ENCODE measurements at places on chromosomes 7 and 10.

GRCh38 chr10:29358010-29358616, 69.2 kb downstream of the LYZL1 start:
- DNase-seq, result no peak

GRCh38 chr10:47047127-47047504, 135.9 kb downstream of the PTPN20 start:
- no peak for DNase-seq

GRCh38 chr7:99072126-99072525, 71.8 kb downstream of the SMURF1 start:
- DNase-seq, result no peak

GRCh38 chr10:59227136-59227673, 50.8 kb downstream of the PHYHIPL start:
- no peak for DNase-seq

- DNase-seq, result peak; percentile 33
Measured at GRCh38 chr10:131155218-131155875, 156.2 kb downstream of the TCERG1L start.

GRCh38 chr10:131174211-131174565, 137.3 kb downstream of the TCERG1L start:
- DNase-seq, result no peak

GRCh38 chr7:139936760-139937310, 107.8 kb downstream of the TBXAS1 start:
- no peak for DNase-seq

- DNase-seq, result no peak
Measured at GRCh38 chr7:77759294-77759889, 38.8 kb downstream of the TMEM60 start.

DNA sequence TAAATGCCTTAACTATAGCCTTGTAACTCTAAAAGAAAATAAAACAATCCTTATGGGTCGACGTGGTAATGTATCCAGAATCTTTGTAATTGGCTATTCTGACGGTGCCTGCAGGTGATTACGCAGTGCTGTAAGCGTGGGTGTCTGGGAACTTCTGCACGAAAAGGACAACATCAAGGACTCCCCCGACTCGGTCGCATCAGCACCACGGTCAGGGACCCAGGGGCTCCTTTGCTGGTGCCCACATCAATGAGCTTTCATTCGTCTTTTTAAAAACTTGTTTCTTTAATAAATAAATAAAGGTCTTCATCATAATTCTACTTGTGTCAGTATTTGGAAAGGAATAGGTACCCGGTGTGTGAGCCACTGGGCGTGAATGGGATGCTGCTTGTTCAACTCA, 13.2 kb downstream of the MKI67 start:
- DNase-seq, result no peak

Measured in RWPE2 (cell line).